ENCODE measurements at places on chromosomes 12 and 14.

DNA sequence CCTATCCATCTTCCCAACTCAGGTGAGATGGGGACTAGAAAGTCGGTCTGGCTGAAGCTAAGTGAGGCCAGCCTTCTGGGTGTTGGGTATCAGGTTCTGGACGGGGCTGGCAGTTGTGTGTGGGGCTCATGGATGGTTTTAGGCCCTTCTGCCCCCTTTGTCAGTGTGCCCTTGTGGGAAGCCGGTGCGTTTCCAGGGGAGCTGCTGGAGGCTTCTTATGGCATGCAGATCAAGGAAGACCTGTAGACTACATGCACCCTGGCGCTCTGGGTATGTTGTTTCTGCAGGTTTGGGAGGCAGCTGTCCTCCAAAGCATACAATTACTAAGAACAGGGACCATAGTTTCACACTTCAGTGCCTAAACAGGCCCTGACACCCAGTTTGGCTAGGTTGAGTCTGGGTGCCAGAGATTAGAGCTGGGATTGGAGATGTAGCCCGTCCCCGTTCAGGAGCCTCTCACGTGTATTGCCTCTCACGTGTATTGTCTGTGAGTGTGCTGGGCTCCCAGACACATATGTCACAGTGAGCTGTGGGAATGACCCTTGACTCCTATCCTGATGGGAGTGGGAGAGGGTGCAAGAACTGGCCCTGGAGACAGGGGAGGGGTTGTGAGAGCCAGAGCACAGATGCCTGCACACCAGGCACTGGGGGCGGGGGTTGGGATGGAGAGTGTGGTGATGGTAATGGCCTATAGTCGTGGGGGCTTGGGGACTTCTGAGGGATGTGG lies 84.4 kb downstream of the SLC25A47 start:
- DNase-seq, result no peak

- no peak for DNase-seq
Measured at GRCh38 chr12:98198261-98198982, 317.0 kb upstream of the TMPO start.

DNA sequence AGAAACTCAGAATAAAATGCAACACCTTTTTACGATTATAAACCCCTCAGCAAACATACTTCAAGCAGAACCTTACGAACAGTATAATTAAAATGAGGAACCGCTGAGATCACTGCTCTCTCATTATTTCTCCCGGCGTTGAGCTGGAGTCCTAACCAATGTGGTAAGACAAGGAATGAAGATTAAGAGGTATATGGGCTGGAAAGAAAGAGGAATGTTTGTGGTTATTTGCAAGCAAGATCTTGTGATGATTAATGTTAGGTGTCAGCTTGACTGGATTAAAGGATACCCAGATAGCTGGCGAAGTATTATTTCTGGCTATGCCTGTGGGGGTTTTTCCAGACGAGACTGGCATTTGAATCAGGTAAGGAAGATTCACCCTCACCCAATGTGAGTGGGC lies 10.3 kb upstream of the ZNF84 start:
- no peak for DNase-seq

DNA sequence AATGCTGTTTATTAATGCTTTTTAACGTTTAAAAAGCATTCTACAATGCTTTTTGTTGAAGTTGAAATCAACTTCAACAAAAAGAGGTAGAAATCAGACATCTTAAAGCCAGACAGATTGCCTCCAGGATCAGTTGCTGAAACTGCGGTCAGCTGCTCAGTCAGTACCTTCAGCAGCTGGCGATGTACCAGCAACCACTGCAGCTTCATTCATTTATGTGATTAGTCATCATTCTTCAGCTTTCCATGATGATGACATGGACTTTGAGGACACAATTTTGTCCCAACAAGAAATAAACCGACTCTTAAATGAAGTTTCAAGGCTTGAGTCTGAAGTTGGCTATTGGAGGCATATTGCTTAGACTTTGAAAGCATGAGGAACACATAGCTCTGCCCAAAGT lies 31.5 kb upstream of the NUAK1 start:
- no peak for DNase-seq
